Subcutaneous preadipocyte (primary cell): ENCODE measurements at places on chromosomes 4 and X. TPM values are rescaled to one million over a fixed set of nuclear protein-coding genes. Genes with fewer than 3 reads are reported as not detected.

ZNF718 gene
- 6.1 and 6.6 TPM in 2 replicates for total RNA-seq

TRIM60 gene
- total RNA-seq: not detected in 2 replicates

TMPRSS11E gene
- total RNA-seq: not detected in 2 replicates

SULT1B1 gene
- 3.3 and 10.6 TPM in 2 replicates for total RNA-seq

DCAF4L1 gene
- total RNA-seq: under 0.01 and 0.20 TPM in 2 replicates

CPZ gene
- total RNA-seq: 2.0 and 4.0 TPM in 2 replicates

REST gene
- total RNA-seq: 28.3 and 38.3 TPM in 2 replicates

SYNPO2 gene
- total RNA-seq: 3.9 and 10.3 TPM in 2 replicates

GPRASP2 gene
- 12.1 and 12.7 TPM in 2 replicates for total RNA-seq

GABRE gene
- 13.6 and 45.0 TPM in 2 replicates for total RNA-seq

MAGEB1 gene
- not detected in 2 replicates for total RNA-seq

NSG1 gene
- 0.20 TPM in 1 of 2 replicates, not detected in the other for total RNA-seq

GPRASP1 gene
- 1.4 and 1.8 TPM in 2 replicates for total RNA-seq

PCDH11X gene
- total RNA-seq: not detected in 2 replicates

CXorf49 gene
- total RNA-seq: not detected in 2 replicates

SYTL5 gene
- under 0.01 TPM in 1 of 2 replicates, not detected in the other for total RNA-seq

AFF2 gene
- total RNA-seq: under 0.01 and 0.37 TPM in 2 replicates

SPINK2 gene
- not detected in 2 replicates for total RNA-seq

PPARGC1A gene
- total RNA-seq: 0.59 and 0.73 TPM in 2 replicates

SSX2B gene
- not detected in 2 replicates for total RNA-seq

MFAP3L gene
- total RNA-seq: 0.73 and 2.5 TPM in 2 replicates

IL2RG gene
- not detected in 2 replicates for total RNA-seq

UCP1 gene
- total RNA-seq: not detected in 2 replicates

JCHAIN gene
- not detected in 2 replicates for total RNA-seq

MAGIX gene
- 0.73 and 0.98 TPM in 2 replicates for total RNA-seq

PPP2R2C gene
- under 0.01 and 0.20 TPM in 2 replicates for total RNA-seq

UVSSA gene
- total RNA-seq: 13.5 and 25.0 TPM in 2 replicates
